Activated T-helper 2 cell treated with anti-CD3 and anti-CD28 coated beads, Interferon-gamma antibody, Interleukin-2, Interleukin-4, amounts not matched to agents 10 μg/mL and 5 μg/mL and 100 μg/mL, durations not matched to agents 14 hours and 24 hours and 36 hours (primary cell): ENCODE measurements at places on chromosomes 12 and 14. TPM values are rescaled to one million over a fixed set of nuclear protein-coding genes. Genes with fewer than 3 reads are reported as not detected.

DNA sequence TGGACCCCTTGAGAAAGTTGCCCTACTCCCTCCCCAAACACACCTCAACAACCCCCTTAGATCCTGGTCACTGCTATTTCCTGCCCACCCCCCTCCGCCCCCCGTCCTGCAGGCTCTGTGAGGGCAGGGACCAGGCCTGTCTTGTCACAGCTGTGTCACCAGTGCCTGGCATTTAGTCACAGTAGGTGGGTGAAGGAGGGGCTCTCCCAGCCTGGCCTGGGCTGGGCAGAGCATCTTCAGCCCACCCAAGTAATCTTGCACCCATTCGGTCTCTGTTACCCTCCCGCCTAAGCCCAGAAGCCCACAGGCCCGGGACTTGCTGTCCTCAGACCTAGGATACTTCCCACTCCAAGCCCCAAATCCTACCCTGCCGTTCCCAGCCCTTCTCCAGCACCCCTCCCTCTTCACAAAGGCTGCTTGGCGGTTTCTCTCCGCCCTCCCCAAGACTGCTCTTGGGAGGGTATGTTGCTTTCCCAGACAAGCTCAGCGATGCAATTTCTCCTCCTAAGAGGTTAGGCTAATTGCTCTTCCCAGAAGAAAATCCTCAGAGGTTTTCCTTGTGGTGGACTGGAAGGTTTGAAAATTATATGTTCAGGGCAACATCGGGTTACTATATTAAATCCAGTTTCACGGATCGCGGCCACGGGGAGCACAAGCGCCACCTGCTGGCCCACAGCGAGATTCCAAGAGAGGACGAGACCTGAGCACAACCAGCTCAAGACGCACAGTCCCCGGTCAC is 50.8 kb upstream of the ZFP36L1 start:
- no peak overlapping the region for H3K4me3 ChIP-seq
- peak; percentile 59 for DNase-seq
- H3K36me3 ChIP-seq = peaks cover 4% of the 10 kb centered on the region
- H3K4me1 ChIP-seq = peaks cover 21% of the 10 kb centered on the region

Gene CMTM5
- not detected in 2 replicates for total RNA-seq

Gene LRP1-AS
- not detected in 2 replicates for total RNA-seq

Gene C12orf50
- not detected in 2 replicates for total RNA-seq

Gene BCL11B
- 34.1 and 34.9 TPM in 2 replicates for total RNA-seq

Gene JPH4
- total RNA-seq = 0.09 TPM in 2 replicates
